Fibroblast of skin of right quadriceps (primary cell): ENCODE measurements at places on chromosomes 12 and 14.

DNA sequence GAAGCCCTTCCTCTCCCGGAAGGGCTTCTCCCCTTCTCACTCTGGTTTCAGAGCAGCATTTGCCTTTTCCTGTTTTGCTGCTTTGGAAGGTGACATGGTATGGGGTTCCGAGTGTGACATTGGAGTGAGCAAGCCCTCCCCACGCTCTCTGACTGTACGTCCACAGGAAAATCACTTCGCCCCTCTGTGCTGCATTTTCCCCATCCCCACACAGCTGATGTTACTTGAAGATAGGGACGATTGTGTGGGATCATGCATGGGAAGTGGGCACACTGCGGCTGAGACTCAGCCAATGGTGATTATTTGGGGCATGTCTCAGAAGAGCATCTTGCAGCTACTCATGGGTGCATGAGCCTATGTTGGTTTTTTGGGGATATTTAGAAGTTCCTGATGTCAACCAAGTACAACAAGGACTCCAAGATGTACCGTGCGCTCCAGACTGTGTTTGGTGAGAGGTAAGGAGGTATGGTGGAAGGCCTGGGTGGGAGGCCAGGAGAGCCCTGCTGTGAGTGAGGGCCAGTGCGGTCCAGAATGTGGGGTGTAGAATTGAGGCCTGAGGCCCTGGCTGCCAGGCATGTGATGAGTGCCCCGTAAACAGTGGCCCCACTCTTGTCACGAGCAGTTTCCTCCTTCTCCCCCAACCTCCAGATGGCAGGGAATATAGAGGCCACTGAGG lies 15.1 kb downstream of the CYP46A1 start:
- no peak for DNase-seq

GRCh38 chr12:48183876-48184548 lies 568 bp downstream of the CCDC184 start:
- no peak for DNase-seq

GRCh38 chr12:91103624-91104023 lies 7.7 kb downstream of the LUM start:
- no peak for DNase-seq

GRCh38 chr14:91653451-91653850 lies 78.4 kb downstream of the CATSPERB start:
- DNase-seq: no peak

- DNase-seq: no peak
Measured at GRCh38 chr14:47302121-47302520, 373.3 kb downstream of the MDGA2 start.

DNA sequence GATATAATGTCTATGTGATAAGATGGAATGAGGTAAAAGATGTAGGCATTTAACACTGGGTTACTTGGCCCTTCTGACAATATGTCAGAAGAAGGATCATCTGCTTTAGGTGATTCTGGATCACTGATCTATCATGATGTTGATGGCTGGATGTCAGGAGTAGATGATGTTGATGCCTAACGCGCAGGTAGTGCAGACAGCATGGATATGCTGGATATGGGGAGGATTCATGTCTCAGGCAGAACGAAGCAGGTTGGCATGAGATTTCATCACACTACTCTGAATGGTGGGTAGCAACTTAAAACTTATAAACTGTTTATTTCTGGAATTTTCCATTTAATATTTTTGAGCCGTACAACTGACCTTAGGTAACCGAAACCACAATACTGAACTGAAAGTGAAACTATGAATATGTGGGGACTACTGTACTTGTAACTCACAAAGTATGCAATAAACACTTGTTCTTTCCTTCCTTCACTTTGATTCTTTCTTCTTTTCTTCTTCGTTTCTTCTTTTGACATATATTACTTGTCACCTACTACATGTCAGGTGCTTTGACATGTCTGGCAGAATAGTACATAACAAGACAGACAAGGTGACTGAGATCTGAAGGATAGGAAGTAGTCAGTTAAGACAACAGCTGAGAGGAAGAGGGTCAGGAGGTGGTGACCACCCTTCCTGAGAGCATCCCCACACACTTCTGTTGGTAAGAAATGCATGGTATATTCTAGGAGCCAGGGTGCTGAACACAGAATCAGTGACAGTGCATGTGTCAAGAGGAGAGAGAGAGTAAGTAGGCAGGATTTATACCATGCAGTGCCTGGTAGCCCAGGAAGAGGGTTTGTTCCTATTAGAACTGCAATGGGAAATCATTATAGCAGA lies 238.8 kb downstream of the PPFIA2 start:
- no peak for DNase-seq
